ENCODE measurements at places on chromosomes 16 and 17.

DNA sequence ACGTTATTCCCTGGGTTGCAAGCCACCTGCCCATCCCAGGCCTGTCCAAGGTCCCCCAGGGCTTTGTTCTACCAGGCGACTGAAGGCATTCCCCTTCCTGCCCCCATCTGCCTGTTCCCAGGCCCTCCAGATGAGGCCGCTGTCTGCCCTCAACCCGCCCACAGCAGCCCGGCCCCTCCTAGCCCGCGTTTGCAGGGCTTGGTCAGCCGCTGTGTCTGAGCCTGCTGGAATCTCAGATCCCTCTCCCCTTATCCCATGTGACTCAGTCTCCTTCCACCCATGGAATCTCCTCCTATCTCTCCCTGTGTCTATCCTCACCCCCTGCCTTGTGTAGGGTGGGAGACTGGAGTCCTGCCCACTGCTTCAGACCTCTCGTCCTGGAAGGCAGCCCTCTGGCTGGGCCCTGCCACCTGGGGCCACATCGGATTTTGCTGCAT, 186.0 kb upstream of the TNRC6C start:
- no peak for DNase-seq

GRCh38 chr17:35875800-35876139, 4.4 kb downstream of the CCL5 start:
- no peak for DNase-seq

DNA sequence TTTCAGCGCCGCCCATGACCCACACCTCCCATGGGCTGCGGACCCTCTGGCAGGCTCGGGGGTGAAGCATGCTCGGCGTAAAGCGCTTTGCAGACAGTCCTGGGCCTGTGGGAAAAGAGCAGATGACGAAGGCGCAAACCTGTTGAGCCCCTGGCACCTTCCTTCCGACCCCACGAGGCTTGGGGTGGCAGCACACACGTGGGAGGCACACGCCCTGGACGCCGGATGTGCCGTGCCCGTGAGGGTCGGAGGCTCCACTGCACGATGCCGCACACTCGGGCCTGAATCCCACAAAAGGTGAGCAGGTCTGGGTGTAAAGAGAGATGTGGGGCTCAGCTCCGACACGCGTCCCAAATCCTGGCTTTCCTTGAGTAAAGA, 71.1 kb downstream of the LMF1 start:
- DNase-seq: no peak

- DNase-seq: peak; percentile 5
Observed at GRCh38 chr16:6643080-6643686, 689.5 kb upstream of the RBFOX1 start.

GRCh38 chr17:48155889-48156611, 48.5 kb downstream of the SNX11 start:
- no peak for DNase-seq

DNA sequence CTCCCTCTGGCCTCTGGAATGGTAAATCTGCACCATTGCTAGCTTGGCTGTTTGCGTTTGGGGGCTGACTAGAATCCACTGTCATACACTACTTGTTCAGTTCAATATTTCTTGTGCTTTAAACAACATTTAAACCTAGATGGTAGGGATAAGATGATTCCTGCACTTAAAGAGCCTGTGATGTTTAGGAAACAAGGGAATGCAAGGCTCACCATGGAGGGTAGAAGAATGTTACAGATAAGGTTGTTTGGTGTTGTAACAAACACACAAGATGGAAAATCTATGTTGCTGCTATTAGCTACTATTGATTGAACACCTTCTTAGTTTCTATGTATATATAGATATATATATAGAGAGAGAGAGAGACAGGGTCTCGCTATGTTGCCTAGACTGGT, 31.4 kb downstream of the YPEL2 start:
- DNase-seq: no peak

GRCh38 chr17:39861235-39861634, 2.9 kb downstream of the IKZF3 start:
- DNase-seq: no peak

- no peak for DNase-seq
Observed at GRCh38 chr17:81204578-81204977, 18.2 kb downstream of the CEP131 start.

GRCh38 chr16:77679901-77680300, 42.4 kb upstream of the NUDT7 start:
- DNase-seq: no peak

GRCh38 chr17:82668024-82668630, 19.9 kb upstream of the WDR45B start:
- DNase-seq: no peak

DNA sequence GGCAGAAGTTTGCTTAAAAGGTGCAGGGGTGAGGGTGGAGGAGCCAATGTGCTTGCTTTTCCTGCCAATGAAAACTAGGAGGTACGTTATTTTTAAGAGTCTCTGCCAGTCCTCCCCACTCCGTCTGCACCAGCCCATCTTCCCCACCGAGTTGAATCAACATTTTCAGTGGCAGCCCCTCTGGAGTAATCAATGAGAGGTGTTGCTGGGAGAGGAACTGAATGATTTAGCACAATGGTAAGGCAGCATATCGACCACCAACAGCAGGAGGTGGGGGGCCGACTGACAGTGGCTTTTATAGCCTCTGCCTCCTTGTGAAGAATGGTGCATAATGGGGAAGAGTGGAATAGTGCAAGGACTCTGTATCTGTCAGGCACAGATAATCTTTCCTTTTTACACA, 1465.0 kb upstream of the GOT2 start:
- DNase-seq: no peak

GRCh38 chr17:77869665-77870132, 88.8 kb upstream of the TNRC6C start:
- no peak for DNase-seq

- peak; percentile 4 for DNase-seq
Observed at GRCh38 chr17:76791053-76791980, 53.4 kb downstream of the MFSD11 start.
